ENCODE measurements at places on chromosomes 1 and 21.

GRCh38 chr1:9721606-9722377, 70.3 kb downstream of the PIK3CD start:
- no peak for DNase-seq

DNA sequence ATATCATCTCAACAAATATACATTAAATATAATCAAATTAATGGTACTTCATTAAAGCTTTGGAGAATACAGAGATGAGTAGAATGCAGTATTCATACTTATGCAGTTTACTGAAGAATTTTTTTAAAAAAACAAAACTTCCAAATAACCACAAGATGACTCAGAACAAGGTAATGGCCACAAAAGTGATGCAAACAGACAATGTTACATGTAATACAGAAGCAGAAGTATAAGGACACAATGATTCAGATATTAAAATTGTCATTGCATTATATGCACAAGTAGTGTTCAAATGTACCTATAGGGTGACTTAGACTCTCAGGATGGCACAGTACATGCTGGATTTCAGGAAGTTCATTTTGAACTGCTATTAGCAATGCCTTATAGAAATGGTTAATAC, 227.2 kb upstream of the ST6GALNAC5 start:
- no peak for DNase-seq

DNA sequence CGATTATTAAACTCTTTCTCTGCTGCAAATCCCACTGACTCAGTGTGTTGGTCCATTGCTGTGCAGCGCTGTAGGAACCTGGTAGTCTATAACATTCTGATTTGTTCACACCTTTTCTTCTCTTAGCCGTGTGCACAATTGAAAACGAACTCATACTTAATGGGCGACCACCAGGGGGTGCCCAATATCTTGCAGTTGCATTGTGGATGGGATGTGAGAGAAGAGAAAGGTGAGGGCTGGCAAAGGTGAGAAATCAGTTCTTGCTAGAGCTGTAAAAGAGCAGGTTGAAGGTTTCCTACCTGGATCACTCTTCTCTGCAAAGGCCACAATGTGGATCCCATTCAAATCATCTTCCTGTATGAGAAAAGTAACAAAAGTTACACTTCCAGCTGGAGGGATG, 51.0 kb downstream of the CASQ2 start:
- no peak for DNase-seq

- DNase-seq: no peak
Measured at GRCh38 chr1:16425125-16426025, 11.8 kb downstream of the SPATA21 start.

DNA sequence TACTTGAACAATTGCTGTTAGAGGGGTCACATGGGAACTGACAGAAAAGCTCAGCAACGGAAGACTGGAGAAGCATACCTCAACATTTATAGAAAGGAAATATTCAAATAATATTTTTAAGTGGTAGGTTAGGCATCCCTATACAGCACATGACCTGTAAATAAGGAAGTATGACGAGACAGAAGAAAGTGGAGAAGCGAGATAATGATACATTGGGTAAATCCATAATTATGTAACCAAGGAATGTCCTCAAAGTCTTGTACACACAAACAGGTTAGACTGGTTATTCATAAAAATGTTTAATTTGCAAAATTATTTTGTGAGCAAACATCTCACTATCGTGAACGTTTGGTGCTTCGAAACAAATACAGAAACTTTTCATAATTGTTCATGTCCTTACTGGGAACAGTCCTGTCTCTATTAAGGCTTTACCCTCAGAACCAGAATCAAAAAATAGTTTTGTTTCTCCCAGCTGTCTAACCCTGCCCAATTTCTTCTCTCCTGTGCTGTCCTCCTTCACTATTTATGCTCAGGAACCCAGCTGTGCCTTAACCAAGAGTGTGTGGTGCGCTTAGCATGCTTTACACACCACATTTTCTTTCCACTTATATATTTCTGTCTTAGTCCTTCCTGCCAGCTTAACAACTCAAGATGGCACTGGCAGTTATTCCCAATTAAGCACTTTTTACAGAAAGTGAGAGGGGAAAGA, 10.2 kb downstream of the KMO start:
- DNase-seq: no peak

GRCh38 chr1:210292231-210292871, 36.4 kb upstream of the HHAT start:
- DNase-seq: peak; percentile 70

DNA sequence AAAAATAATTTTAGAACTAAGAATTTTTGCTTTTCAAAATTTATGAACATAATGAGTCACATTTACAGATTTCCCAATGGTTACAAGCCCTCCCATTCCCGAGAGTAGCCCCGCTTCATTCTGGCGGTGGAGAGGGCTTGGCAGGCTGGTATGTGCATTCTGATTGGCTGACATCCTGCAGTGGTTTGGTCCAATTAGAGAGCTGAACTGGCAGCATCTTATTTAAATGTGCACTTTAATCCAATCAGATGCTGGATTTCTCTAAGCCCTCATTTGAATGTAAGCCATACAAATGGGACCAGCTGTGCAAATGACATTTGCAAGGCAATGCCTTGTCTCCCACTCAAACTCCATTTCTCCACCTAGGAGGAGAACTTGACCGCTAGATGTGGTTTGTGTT, 18.0 kb upstream of the TRIM17 start:
- DNase-seq: no peak

DNA sequence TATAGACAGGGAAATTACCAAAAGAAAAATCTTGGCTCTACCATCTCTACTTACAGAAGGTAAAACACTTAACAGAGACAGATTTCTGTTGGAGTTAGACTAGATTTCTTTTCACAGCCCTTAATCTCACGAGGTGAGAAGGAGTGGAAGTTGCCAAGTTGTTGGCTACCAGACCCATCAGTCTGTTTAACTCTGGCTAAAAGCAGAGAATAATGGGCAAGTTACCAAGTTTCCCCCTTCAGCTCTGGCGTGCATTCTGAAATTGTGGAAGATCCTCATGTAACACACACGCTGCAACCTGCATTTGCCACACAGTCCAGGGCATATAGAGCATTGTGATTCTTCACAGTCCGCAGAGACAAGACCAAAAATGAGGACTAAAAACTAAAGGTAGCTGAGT, 49.3 kb downstream of the STX6 start:
- DNase-seq: no peak

DNA sequence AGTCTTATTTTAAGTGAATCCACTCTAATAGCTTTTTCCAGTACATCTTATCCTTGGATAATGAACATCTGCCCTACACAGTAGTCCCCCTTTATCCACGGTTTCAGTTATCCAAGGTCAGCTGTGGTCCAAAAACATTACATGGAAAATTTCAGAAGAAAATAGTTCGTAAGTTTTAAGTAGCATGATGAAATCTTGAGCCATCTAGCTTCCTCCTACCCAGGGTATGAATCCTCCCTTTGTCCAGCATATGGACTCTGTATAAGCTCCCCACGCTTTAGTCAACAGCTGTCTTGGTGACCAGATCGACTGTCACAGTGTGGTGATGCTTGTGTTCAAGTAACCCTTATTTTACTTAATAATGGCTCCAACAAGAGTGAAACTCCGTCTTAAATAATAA, 2.6 kb downstream of the GLRX2 start:
- DNase-seq: no peak

DNA sequence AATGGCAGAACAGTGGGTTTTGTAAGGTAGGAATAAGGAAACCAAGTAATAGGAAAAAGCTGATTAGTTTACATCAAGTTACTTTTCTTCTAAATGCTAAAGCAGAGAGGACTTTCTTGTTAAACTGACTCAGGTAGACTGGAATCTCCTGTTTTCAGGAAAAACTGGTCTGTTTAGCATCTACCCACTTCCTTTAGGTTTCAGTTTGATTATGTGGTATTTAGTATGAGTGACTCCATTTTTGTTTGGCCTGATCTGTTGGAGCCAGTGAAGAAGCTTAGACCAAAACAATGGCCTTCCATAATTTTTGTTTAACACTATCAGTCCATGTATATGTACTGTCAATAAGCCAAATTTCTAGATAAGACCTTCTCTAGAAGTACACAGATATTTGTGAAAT, 88.4 kb downstream of the EPB41 start:
- no peak for DNase-seq

- DNase-seq: peak; percentile 39
Measured at GRCh38 chr1:39269791-39270342, 65.4 kb downstream of the MACF1 start.

DNA sequence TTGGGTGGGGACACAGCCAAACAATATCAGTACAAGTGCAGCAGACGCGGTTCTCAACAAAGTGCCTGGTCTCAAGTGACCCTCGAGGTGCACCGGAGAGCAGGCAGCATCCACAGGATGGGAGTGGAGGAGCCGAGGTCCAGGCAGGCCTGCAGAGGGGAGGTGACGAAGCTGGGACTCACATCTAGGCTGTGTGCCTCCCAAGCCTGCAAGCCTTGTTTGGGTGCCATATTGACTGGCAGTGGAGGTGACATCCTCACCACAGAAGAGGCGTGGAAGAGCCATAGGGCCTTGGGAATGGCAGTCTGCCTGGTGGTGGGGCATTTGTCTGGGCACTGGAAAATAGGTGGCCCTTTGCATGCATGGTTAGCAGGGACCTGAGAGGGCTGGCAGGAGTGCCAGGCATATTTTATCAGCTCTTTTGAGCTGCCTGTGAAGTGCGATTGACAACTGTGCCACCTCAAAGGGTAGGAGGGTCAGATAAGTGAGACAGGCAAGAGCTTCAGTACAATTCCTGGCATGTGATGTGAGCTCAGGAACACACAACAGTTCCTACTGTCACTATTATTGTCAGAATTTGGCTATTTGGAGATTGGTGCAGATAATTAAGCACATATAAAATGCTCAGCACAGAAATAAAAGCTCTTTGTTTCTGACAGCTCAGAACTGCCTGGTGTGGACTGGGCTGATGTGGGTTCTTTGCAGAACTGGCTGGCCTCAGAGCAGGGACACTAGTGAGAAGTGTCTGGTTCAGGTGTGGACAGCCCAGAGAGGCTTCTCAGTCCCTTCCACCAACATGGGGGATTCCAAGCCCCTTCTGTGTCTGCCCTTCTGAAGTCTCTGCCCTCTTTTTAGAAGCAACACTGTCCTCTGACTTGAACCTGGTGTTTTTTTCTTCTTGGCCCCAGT, 347.6 kb upstream of the AJAP1 start:
- no peak for DNase-seq

- DNase-seq: no peak
Measured at GRCh38 chr1:6294890-6295556, 34.1 kb upstream of the GPR153 start.

DNA sequence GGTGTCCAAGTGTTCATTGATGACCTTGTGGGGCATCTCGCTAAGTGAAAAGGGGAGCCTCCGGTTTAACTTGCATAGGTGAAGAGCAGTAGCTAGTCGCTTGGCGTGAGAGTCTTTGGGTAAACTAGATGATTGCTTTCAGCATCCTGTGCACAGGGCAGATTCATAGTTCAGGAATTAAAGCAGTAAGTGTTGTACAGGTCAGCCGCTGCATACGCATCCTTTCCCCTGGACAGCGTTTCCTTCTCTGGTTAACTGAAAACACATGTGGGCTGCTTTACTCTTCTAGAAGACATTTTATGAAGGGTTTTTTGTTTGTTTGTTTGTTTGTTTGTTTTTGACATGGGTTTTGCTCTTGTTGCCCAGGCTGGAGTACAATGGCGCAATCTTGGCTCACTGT, 12.1 kb downstream of the NDUFV3 start:
- no peak for DNase-seq

DNA sequence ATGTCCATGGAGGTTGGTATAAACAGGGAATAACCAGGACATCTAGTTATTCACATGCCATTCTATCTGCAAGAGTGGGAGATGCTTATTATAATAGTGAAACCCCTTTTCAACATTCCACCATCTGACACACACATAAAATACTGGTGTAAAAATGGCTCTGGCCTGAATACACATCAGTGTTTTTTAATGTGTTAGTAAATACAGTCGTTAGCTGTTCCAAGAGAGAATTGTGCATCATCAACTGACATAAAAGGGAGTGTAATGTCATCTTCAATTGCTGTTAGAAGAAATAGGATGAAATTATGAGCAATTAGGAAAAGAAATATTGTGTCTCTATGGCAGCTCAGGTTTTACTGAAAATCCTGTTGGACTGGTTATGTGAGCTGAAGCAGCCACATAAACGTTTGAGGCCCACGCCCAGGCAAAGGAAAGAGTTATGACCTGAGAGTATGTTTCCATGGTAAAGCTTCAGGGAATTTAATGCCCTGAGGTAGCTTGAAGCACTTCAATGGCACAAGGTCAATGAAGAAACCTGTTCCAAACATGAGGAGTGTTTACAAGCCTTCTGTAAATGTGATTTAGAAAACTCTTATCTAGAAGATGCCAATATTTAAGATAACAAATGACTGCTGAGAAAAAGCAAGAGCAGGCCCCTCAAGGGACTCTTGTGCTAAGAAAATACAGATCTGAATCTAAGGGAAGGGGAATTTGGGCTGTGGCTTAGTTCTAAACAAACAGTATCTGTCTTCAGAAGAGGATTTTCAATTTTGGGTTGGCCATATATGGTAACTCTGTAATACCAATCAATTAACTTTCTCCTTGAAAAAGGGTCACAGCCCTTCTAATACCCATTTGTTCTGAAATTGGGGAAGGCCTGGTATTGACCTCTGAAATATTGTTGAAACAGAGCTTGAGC, 384.3 kb downstream of the SEC16B start:
- peak; percentile 15 for DNase-seq

All from skin of body (tissue), 3 donors.